Activated CD8-positive, alpha-beta T cell treated with anti-CD3 and anti-CD28 coated beads, Interleukin-2, amount 10 ng/mL, durations not matched to agents 7 days and 5 days (primary cell): ENCODE measurements at places on chromosomes 2 and 18. TPM values are rescaled to one million over a fixed set of nuclear protein-coding genes. Genes with fewer than 3 reads are reported as not detected.

DNA sequence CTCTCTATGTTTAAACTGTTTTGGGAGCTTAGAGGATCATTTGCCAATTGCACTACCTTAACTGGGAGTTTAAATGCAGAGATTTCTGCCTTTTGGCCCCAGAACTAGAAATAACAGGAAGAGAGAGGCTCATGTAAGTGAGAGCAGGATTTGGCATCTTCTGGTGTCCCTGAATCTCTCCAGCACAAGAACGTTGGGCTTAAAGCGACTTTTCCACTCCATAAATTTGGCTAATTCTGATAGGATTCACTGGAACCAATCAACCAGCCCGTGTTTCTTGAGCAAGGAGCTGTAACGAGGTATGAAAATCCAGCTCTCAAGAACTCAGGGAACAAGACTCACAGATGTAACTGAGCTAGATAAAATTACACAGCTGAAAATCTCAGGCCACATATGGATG, 181.0 kb downstream of the C1D start:
- peaks cover 4% of the 10 kb centered on the region for H3K27me3 ChIP-seq
- H3K27ac ChIP-seq = no peak overlapping the region
- H3K4me1 ChIP-seq = no peaks in the 10 kb centered on the region
- H3K36me3 ChIP-seq = no peaks in the 10 kb centered on the region

Gene HOXD13
- not detected for total RNA-seq

- H3K36me3 ChIP-seq = no peaks in the 10 kb centered on the region
- no peak overlapping the region for H3K27ac ChIP-seq
- H3K4me1 ChIP-seq = no peaks in the 10 kb centered on the region
- no peak overlapping the region for H3K4me3 ChIP-seq
- no peak for DNase-seq
These were observed 596.9 kb downstream of the NYAP2 start for GRCh38 chr2:225996462-225996828.

Gene MERTK
- 0.10 TPM for total RNA-seq

DNA sequence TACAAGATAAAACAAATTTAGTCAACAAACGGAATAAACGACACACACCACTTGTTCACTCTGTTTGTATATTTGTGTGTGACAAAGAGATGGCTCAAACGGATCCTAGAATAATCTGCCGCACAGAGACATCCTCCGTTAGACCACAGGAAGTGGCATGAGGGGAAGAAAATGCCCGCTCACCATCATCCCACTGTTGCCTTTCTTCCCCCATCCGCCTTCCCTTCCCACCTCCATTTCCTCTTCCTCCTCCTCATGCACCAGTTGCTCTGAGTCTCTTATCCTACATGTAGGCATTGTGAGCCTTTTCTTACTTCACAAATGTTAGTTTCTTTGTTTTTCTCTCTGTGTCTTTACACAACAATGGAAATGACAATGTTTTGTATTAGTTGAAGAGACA, 228.5 kb upstream of the SMIM21 start:
- no peak for DNase-seq
- H3K27me3 ChIP-seq = no peaks in the 10 kb centered on the region
- no peak overlapping the region for H3K4me3 ChIP-seq

Gene KIF5C
- total RNA-seq = 4.4 TPM

- no peaks in the 10 kb centered on the region for H3K4me1 ChIP-seq
- H3K36me3 ChIP-seq = no peaks in the 10 kb centered on the region
- H3K27ac ChIP-seq = no peak overlapping the region
- H3K27me3 ChIP-seq = no peaks in the 10 kb centered on the region
These were observed 45.4 kb downstream of the EXOC6B start for GRCh38 chr2:72780477-72780876.

Gene SLC14A1
- 2.4 TPM for total RNA-seq
